Foreskin keratinocyte (primary cell): ENCODE measurements at places on chromosomes 7 and 10. TPM values are rescaled to one million over a fixed set of nuclear protein-coding genes. Genes with fewer than 3 reads are reported as not detected.

The GIMAP6 gene
- not detected in 2 replicates for total RNA-seq

The TMEM229A gene
- not detected in 2 replicates for total RNA-seq

The PGAM2 gene
- 0.11 TPM in 1 of 2 replicates, not detected in the other for total RNA-seq

The TYW1B gene
- total RNA-seq = 1.1 and 1.4 TPM in 2 replicates

The PNLIP gene
- total RNA-seq = not detected in 2 replicates

The NUDT5 gene
- total RNA-seq = 112 and 114 TPM in 2 replicates
